SJCRH30 (cell line): ENCODE measurements at places on chromosomes 7 and 10. TPM values are rescaled to one million over a fixed set of nuclear protein-coding genes. Genes with fewer than 3 reads are reported as not detected.
A peak's percentile ranks its signal among the peaks of the same experiment; 100 is the strongest.

PDGFA gene
- 26.9 and 31.6 TPM in 2 replicates for total RNA-seq

TMEM196 gene
- total RNA-seq: not detected in 2 replicates

PNLIP gene
- total RNA-seq: not detected in 2 replicates

C7orf33 gene
- total RNA-seq: 0.13 and 0.53 TPM in 2 replicates

PTPRZ1 gene
- under 0.01 TPM in 1 of 2 replicates, not detected in the other for total RNA-seq

CTNNA3 gene
- 2.7 and 2.9 TPM in 2 replicates for total RNA-seq

SIRT1 gene
- 15.7 and 18.2 TPM in 2 replicates for total RNA-seq

CPA4 gene
- total RNA-seq: 3.2 and 4.8 TPM in 2 replicates

TLX1 gene
- total RNA-seq: not detected in 2 replicates

PYROXD2 gene
- 0.59 and 1.1 TPM in 2 replicates for total RNA-seq

- no peak for DNase-seq
Measured at GRCh38 chr10:8361510-8361844, 307.0 kb downstream of the GATA3 start.

- DNase-seq: no peak
Measured at GRCh38 chr10:124820121-124820520, 18.5 kb downstream of the ABRAXAS2 start.

GRCh38 chr10:101020427-101021075 lies 10.4 kb downstream of the PDZD7 start:
- DNase-seq: no peak

- peak; percentile 73 for DNase-seq
Measured at GRCh38 chr10:32938554-32939061, 19.4 kb downstream of the ITGB1 start.

GRCh38 chr7:38373155-38373554 lies 99.7 kb upstream of the TARP start:
- peak; percentile 19 for DNase-seq

DNA sequence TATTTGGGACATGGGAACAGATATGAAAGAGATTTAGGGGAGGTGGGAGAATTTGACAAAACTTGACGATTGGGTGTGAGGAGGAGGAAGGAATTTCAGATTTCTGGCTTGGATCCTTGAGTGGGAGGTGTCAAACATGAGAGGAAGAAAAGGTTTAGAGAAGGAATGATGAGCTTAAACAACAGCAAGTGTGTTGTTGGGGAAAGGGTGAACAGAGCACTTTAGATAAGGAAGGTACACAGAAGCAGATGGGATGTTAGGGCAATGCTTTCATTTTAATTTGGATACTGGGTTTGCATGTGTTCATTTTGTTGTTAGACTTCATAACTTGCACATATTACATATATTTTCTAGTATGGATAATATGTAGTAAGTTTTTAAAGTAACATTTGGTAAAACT lies 23.2 kb downstream of the REEP3 start:
- DNase-seq: no peak

GRCh38 chr10:70909326-70909935 lies 21.1 kb upstream of the PCBD1 start:
- no peak for DNase-seq

DNA sequence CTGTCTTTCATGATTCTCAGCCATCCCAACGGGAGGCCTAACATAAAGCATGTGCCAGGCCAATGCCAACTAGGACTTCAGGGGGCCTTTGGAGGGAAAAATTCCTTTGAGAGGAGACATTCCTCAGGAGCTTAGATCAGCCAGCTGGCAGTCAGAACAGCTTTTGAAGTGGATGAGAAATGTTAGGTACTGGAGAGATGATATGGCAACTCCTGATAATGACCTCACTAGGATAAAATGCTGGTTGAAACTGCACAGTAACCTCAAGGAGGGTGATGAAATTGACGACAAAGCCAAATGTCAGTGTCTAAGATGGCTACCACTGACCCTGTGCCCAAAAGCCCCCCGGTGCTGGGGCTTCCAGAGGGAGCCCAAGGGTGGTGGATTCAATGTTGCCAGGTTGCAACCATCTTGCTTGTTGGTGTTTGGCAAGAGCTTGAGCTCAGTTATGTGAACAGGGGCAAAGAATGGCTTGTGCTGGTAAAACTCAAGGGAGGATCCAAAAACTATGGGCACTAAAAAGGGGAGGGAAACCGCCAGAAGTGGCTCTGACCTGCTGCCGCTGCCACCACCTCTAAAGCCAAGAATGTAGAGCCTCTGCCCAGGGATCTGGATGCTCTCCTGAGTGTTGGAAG lies 121.2 kb downstream of the UBE2H start:
- DNase-seq: peak; percentile 76

GRCh38 chr7:137985253-137985896 lies 16.5 kb downstream of the CREB3L2 start:
- no peak for DNase-seq

GRCh38 chr10:60028081-60028480 lies 121.7 kb upstream of the CCDC6 start:
- no peak for DNase-seq

DNA sequence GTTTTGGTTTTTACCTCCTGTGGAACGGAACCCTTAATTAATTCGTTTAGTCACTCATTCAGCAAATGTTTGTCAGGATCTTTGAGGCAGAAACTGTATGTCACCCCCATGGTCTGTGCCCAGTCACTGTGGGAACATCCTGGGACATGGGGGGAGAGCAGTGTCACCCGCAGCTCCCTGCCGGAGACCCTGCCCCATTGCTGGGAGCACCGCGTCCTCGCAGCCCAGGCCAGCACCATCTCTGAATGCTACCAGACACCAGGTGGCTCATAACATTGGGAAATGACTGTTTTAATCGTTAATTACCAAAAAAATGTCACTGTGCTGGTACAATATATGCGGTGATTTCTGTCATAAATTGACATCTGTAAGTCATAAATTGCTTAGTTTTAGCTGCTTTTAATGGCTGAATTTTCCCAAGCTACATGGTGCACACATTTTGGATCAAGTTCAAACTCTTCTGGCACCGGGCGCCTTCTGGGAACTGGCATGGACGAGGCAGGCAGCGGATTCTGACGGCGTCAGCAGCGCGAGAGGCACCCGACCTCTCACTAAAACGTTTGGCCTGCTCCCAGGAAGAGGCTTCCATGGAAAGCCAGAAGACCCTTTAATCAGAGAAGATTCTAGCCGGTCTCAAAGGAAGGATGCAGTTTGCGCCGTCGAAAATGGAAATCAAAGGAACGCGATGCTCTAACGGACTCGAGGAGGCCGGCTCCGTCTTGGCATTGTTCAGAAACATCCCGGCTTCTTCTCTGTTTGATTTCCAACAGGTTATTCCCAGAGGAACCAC lies 184.2 kb downstream of the ADARB2 start:
- DNase-seq: no peak

- no peak for DNase-seq
Measured at GRCh38 chr7:137373507-137373906, 30.0 kb upstream of the PTN start.

GRCh38 chr7:111650456-111650999 lies 88.2 kb upstream of the IMMP2L start:
- DNase-seq: no peak

DNA sequence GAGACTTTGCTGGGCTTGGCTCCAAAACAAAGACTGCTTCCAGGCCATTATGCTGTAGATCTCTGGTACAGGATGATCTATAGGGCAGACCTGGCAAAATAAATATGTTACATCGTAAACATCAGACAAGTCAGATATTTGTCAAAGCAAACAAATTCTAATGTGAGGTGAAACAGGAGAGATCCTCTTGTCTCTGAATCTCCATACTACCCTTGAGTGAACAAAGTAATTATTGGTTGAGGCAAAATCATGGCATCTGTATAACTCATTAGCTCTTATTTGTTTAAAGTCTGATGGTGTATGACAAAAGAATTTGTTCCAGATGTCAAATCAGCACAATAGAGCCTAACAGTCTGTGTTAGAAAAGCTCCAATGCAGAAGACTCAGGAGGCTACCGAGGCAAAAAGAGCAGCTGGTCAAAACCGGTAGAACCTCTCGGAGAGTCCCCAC lies 1291.5 kb downstream of the TYW1 start:
- no peak for DNase-seq

DNA sequence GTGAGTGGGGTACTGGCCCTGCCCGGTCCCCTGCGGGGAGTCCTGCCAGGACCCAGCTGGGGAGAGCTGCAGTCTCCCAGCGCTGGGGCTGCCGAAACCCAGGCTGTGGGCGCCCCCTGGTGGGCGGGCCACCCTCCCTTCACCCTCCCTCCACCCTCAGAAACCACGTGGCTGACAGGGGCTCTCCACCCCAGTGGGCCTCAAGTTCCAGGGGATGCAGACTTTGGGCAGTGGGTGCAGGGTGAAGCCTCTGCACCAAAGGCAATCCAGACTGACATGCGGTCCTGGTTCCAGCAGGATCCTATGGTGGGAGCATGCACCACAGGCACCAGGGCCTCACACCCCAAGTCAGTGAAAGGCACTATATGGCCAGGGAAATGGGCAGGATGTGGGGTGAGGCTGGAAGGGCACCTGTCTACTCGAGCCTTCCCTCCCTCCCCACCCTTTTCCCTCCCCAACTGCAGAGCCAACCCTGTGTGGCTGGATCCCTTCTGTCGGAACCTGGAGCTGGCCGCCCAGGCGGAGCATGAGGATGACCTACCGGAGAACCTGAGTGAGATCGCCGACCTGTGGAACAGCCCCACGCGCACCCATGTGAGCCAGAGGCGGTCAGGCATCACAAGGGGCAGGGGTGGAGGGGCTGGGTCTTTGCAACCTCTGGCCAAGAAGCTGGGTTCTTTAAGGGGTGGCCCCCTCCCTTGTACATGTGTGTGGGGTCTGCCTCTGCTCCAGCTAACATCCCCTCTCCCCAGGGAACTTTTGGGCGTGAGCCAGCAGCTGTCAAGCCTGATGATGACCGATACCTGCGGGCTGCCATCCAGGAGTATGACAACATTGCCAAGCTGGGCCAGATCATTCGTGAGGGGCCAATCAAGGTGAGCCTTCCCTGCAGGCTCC lies 38.8 kb downstream of the PSAP start:
- DNase-seq: peak; percentile 69

DNA sequence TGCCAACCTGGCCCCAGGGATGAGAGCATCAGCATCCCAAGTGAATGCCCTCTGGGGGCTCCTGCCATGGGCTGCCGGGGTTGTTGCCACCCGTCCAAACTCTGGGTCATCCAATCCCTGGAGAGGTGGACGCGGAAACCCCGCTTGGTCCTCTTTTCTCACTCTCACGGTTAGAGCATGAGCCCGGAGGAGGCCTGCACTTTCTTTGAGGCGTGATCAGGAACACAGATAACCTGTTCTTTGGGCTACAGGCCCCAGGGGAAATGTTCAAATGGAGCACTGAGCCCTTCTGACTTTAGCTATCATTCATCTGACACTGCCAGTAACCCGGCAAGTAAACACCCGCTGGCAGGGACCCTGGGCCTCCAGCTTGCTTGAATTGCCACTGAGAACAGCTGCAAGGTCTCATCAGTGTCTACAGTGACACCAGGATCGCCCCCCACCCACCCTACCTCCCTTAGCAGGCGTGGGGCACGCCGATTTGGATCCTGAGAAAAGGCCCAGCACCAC lies 29.4 kb upstream of the SLF2 start:
- DNase-seq: peak; percentile 98

- DNase-seq: no peak
Measured at GRCh38 chr10:105041956-105042355, 400.9 kb downstream of the SORCS3 start.

- DNase-seq: no peak
Measured at GRCh38 chr7:100914208-100914878, 18.7 kb upstream of the ACHE start.

DNA sequence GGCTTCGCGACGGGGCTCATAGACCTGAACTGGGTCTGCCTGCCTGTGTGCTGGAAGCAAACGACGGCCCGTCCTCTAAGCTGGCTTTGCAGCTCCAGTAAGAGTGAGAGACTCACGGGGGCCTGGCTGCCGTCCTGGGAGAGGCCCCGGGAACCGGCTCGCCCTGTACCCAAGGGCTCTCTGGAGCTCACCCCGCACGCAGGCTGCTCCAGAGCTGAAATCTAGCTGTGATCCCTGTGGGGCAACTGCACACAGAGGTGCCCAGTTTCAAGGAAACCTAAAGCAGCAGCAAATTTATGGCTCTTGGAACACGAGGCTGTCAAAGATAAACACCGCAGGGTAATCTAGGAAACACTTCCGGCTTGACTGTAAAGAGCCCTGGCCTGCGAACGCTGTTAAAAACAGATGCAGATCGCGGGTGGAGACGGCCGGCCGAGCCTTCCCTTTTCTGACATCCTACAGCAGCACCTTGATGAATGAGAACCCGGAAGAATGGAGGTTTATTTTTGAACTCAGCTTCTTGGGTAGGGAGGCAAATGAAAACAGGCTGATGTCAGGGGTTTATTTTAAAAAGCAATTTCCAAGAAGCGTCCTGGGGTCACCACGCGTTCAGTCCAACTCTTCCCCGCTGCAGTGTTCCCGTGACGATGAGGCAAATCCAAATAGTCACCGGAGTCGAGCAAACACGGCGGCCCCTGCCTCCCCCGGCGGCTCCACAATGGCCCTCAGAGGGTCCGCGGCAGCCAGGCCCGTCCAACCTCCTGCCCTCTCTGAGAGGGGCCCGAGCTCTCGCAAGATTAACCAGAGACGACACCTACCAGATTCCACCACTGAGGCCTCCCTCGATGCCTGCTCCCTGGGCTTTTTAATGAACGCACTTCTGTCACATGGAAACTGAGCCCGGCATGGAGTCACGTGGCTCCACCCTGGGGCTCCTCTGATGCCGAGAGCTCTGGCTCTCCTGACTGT lies 29.6 kb downstream of the AMZ1 start:
- peak; percentile 64 for DNase-seq

- DNase-seq: no peak
Measured at GRCh38 chr10:36066850-36067249, 424.8 kb upstream of the FZD8 start.

DNA sequence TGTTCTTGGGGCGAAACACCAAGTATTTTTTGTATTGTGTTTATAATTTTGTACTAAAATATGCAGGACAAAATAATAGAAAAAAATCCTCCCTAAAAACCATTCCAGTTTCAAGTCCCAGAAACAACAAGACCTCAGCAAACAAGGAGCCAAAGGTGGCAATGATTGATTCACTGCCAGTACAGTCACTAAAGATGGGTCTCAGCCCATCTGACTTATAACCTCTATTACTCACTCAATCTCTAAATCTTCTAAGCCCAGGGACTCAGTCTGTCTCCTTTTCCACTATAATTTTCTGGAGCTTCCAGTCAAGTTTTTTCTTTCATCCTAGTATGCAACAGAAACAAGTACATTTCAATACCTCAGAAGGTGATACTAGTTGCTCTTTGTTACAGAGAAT lies 33.3 kb downstream of the SNX13 start:
- DNase-seq: no peak
